GM23338 (cell line): ENCODE measurements at places on chromosomes 5 and 9.

GRCh38 chr9:77743386-77743785, 95.3 kb upstream of the GNA14 start:
- no peak for DNase-seq

GRCh38 chr9:99980598-99980997, 74.1 kb downstream of the STX17 start:
- no peak for DNase-seq

GRCh38 chr5:92930057-92930456, 651.0 kb downstream of the NR2F1-AS1 start:
- no peak for DNase-seq

DNA sequence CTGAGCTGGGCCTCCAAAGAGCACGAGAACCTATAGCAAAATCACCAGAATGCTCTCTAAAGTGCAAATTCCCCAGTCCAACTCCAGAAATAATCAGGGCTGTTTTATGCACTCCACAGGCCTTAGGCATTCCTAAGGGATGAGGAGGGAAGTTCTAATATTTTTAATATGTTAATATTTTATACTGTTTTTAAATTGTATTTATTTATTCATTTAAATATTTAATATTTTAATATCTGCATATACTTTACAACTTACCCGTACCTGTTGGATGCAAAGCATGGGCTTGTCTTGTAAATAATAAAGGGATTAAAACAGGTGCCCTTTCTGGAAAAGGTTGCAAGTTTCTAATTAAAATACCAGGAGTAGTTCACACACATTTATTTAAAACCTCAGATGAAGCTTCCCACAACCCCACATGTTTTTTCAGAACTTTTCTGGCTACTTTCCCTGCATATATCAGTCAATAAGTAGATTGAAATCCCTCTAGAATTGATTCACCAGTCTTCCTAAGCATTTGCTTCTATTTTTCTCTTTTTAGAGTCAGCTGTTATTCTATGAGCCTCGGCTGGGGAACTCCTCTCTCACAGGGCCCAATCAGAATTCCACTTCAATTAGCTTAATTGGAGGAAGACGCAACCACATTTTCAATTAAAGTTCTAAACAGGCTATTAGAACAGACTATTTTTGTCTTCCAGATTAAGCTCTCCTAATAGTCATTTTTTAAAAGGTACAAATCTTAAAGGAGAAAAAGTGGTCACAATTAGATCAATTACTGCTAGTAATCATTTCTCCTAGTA, 140.8 kb downstream of the CDH6 start:
- no peak for DNase-seq

DNA sequence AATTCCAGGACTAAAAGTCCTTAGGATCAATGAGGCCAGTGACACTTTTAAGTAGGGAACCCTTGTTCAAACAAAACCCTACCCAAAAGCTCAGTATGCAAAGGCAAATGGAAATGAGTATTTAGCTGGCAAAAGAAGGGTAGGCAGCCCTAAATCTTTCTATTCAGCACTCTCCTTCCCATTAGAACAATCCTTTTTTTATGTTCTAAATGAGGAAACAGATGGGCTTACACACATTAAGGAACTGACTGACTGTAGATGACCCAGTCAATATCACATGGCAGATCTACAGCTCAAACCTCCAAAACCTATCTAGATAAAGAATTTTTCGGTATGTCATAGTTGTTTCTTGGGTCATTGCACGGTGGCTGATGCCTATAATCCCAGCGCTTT, 7.2 kb downstream of the CSNK1A1 start:
- DNase-seq = no peak

DNA sequence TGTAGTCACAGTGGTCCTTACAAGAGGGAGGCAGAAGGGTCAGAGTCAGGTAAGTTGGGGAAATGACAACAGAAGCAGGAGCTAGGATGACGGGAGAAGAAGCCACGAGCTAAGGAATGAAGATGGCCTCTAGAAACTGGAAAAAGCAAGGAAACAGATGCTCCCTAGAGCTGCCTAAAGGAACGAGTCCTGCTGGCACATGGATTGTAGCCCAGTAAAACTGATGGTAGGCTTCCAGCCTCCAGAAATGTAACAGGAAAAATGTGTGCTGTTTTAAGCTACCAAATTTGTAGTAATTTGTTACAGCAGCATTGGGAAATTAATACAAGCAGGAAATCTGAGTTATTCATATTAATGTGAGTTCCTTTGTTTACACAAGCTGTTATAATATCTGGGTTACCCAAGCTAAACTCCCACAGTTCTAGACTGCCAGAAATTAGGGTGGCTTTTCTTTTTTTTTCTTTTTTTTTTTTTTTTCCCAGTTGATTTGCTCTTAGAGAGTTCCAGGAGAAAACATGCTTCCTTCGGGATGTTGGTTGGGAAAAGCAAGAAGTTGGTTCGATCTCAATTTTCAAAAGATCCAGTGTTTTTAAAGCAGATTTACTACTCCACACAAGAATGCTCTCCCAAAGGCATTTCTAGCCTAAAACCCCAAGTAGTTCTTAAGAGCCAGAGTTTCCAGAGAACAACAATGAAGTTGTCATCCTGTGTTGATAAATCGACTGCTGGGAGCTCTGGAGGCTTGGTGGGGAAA, 400.0 kb upstream of the SLC24A2 start:
- DNase-seq = no peak

DNA sequence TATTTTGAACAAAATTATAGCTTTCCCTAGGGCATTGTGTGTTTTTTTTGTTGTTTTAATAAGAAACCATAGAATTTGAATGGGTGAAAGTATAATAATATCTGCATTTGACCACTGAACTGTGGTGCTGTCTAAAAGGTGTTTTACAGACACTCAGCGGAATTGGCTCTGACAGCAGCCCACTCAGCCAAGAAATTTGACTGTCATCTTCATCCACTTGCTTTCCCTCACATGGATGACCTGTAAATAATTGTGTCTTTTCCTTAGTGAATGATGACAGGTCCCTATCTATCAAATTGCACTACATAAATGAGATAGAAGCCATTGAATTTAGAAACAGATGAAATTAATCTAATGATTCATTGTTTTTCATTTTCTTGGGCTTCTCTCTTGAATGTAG, 150.0 kb downstream of the PAM start:
- DNase-seq = no peak

- DNase-seq = no peak
Observed at GRCh38 chr5:179509845-179510244, 40.5 kb upstream of the RUFY1 start.

GRCh38 chr9:113675475-113675941, 200.6 kb upstream of the ZNF618 start:
- DNase-seq = no peak

GRCh38 chr9:127769929-127770582, 8.4 kb downstream of the SH2D3C start:
- no peak for DNase-seq

DNA sequence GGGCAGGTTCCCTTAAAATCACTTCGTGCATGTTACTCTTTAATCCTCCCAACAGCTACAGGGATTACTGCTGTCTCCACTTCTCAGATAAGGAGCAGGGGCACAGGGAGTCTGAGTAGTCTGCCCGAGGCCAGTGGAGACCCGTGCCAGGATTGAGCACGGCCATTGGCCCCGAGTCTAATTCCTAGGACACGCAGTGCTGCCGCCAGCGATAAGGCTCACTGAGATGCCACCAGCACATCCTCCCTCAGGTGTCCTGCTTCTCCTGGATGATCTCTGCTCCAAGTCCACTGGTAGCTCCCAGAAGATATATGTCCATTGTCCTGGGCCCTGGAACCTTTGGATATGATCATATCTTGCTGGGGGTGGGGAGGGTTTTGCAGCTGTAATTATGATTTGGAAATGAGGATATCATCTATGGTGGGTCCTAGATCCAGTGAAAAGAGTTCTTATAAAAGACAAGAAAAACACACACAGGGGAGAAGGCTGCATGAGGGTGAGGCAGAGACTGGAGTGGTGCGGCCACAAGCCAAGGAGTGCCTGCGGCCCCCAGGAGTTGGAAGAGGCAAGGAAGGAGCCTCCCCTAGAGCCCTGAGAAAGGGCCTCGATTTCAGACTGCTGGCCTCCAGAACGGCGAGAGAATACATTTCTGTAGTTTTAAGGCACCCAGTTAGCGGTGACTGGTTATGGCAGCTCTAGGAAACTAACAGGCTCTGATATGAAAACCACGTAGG, 19.4 kb upstream of the MED10 start:
- DNase-seq = no peak

- no peak for DNase-seq
Observed at GRCh38 chr5:141952020-141952419, 6.0 kb downstream of the PCDH12 start.

DNA sequence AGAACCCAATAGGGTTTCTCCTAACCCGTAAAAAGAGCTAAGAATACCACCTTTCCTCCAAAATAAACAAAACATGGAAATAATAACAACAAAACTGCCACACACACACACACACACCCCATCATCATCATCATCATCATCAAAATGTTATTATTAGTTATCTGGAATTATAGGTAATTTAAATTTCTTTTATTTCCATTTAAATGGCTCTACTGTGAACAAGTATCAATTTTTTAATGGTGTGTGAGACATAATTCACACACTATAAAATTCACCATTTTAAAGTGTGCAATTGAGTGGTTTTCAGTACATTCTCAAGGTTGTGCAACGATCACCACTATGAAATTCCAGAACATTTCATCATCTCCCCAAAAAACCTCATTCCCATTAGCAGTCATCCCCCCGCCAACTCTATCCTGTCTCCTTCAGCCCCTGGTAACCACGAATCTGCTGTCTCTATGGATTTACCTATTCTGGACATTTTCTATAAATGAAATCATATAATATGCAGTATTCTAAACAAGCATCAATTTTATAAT, 172.7 kb downstream of the ROR2 start:
- no peak for DNase-seq

DNA sequence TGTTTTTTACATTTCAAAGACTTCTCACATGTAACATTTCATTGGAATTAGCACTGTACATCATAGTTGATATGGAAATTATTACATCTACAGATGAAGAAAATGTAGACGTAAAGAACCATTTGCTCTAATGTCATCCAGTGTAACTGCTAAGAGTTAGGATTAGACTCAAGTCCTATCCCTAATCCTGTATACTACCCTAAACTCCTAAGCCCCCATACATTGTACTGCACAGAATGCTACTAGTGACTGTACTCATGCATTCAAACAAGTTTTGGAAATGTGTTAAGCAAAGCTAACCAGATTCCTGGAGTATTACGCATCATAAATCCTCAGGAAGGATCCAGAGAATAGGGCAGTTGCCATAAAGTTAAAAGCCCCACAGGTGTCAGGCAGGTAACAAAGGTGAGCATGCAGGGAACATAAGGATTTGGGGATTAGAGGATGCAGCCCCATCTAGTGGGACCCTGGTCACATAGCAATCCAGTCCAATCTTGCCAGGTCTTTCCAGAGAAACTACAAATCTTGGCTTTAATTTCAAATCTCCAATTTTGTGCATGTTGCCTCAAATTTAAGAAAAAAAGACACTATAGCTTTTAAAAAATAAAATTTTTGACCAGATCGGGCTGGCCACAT, 32.0 kb downstream of the HAVCR1 start:
- DNase-seq = peak; percentile 87

- no peak for DNase-seq
Observed at GRCh38 chr5:116578676-116579075, 4.1 kb upstream of the SEMA6A start.

- no peak for DNase-seq
Observed at GRCh38 chr5:110703481-110703880, 23.0 kb downstream of the TMEM232 start.

DNA sequence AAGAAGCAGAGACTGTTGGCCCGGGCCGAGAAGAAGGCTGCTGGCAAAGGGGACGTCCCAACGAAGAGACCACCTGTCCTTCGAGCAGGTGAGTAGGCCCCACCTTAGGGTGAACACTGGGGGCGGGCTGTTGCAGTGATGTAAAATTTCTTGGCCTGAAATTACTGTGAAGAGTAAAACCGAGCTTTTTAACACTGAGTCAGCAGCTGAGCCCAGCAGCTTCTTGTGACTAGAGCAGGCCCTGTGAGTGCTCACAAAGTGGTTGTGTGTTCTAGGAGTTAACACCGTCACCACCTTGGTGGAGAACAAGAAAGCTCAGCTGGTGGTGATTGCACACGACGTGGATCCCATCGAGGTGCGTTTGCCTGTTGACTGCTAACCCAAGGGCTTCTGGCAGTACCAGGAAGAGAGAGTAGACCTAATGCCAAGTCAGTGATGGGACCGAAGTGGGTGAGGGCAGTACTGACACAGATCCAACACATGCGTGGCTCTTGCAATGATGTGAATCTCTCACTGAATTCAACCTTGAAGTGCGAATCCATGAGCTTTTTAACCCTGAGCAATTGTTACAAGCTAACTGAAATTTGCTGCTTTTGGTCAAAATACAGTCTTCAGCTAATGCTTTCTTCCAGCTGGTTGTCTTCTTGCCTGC, 2.1 kb downstream of the RPL7A start:
- no peak for DNase-seq

DNA sequence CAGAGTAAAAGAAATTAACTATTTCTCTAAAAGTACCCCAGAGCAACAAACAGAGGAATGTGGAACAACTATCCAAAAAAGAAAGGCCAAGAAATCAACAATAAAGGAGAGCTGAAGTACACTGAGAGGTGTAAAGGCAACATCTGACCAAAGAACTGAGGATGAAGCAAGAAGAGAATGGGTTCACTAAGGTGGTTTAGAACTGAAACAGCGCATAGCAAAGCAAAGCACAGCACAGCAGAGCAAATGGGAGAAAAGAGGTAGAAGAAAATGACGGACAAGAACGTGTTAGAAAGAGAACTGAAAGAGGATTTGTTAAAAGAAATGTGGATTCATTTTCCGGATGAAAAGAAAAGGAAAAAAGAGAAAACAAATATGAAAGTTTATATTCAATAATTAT, 25.8 kb downstream of the RFX3 start:
- DNase-seq = no peak

DNA sequence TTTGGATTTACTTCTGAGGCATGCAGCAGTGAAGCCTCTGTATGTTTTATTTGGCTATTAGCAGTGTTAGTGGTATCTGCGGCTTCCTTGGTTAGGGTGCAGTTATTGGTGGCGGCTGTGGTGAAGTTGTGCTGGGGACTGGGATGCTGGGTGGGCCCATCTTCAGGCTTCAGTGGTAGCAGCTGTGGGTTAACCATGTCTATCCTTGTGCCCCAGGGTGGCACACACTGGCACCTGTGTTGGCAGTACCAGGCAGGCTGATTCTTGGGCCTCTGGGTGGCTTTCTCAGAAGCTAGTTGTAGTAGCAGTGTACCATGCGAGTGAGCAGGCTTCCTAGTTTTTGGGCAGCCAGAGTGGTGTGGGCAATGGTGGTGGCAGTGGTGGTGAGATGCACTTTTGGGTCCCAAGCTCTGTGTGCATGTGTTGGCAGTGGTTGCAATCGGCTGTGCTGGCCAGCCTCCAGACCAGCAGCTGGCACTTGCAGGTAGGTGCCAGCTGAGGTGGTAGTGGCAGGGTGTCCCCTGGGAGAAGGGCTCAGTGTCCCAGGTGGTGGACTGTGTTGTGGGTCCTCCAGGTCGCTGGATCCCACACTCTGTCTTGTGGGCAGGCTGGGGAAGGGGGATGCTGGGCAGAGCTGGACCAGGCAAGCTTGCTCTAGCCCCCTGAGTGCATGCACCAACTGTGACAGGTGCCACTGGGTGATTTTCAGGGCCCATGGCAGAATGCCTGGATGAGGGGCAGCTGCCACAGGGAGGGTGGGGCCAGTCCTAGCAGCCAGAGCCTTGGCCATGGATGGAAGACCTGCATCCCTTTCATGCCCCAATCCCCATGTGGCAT, 13.6 kb downstream of the AHRR start:
- no peak for DNase-seq
